IMR-90 (cell line): ENCODE measurements at places on chromosomes 2 and 18.

- DNase-seq, result no peak
Measured at GRCh38 chr18:79898952-79899608, 52.4 kb downstream of the SLC66A2 start.

DNA sequence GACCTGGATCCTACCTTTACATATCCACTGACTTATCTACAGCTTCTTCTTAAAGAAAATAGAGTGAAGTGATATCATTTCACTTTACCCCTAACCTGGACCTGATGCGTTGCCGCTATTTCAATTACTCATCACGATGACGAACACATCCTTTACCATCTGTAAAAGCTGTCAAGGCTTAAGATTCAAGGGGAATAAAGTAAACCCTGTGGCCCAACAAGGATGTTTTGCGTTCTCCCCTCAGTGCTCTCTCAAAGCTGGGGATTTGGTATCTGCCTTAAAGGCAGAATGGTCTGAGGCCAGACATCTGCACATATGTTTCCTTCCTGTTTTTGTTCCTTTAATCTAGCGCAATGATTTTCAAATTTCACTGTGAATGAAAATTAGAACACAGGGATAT lies 100.1 kb upstream of the KLF7 start:
- DNase-seq, result no peak

- no peak for DNase-seq
Measured at GRCh38 chr18:12098374-12098773, 4.7 kb downstream of the ANKRD62 start.

DNA sequence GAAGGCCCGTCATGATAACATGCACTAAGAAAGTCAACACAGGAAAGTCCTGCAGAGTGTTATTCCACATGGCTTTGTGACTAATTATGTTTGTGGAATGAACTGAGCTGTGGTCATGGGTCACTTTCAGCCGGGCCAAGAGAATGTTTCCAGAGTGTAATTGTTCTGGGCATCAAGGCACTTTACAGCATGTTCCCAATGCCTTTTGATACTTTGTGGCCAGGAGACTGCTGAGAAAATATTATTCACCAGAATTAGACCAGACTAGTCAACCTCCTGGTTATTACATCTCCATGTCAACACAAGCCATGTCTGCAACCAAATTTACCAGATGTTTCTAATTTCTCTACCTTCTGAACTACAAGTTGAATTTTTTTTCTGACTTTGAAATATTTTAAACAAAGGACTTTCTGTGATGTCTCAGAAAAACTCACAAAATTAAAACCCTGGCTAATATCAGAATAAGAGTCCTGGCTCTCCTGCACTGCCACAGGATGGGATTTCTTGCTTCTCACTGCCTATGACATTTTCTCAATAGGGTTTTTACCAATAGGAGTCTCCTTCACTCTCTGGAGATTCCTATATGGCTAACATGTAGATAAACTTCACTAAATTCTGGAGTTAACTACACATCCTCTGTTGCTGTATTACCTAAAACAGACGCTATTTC lies 90.6 kb upstream of the WDR75 start:
- DNase-seq, result peak; percentile 88

DNA sequence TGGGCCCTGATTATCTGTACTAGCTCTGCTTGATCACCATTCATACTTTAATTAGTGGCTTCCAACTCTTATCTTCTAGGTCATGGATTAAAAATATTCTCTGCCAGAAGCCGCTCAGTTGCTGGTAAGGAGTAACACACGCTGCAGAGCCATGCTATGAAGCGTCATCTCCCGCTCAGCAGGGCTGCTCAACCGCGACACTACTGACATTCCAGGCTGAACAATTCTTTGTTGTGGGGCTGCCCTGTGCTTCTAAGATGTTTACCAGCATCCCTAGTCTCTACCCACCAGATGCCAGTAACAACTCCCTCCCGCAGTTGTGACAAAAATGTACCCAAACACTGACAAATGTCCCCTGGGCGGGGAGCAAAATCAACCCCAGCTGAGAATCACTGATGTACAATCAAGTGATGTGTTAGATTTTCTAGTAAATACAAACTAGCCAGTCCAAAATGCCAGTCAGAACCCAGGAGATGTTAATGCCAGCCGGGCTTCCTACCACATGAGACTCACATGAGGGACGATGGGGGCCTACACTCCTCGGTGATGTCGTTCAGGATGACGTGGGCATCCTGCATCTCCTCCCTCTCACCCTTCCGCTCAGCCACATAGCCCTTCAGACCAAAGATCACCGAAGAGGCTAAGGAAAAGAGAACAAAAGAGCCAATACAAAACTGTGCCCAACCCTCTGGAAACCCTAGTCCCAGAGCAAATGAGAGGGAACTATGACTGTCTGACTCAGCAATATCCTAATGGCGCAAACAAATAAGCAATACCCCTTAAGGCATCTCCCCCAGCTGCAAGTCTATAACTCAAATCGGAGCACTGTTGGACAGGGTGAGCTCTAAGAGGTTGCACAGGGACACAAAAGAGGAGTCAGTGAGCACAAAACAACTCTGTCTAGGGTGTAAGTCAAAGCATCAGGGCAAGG lies 15.6 kb downstream of the ILKAP start:
- DNase-seq, result no peak

GRCh38 chr2:166351319-166351718 lies 24.4 kb downstream of the SCN9A start:
- DNase-seq, result peak; percentile 86

DNA sequence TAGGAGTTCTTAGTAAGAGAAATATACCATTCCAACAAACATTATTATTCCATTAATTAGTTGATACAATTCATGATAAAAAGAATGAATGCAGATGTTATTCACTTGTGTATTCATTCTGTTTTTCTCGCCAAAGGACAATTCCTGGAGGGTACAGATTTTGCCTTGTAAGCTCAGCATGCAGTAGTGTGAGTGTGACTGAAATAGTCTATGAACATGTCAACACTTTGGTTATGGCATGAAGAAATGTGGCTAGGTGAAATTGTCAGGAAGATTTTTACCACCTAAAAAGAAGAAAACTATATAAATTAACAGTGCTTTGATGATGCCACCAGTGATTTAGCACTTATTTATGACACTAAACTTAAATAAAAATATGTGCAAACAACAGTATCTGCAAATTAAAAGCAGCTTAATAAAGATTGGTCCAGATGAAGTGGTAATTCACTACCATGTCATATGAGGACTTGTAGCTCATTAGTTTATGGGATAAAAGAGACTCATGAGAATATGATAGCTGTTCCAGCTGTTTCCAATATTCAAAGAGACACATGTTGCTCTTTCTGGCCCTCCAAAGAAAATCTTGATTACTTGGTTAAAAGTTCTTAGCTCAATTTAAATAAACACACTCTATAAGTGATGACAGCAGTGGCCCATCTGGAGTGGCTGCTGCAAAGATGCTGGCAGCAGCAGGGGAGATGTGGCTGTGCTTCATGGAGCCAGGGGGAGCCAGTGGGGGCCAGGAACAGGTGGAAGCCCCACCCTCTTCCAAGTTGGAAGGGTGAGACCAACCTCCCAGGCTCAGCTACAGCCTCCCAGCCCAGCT lies 165.0 kb downstream of the CDH19 start:
- DNase-seq, result no peak

DNA sequence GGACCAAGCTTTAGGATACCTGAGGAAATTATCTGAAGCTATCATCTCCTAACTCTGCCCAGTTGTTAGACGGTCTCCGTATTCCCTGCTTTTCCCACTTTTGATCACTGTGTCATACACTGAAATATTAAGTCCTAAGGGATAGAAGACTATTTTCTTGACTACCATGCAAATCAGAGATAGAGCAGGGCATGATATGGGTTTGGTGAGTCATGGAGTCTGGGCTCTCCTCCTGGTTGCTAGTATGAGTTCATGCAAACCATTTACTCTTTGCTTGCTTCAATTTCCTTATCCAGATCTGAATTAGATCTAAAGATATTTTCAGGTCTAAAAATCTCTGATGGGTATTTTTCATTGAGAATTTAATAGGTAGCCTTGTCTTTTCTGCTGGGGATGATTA lies 55.0 kb downstream of the EHBP1 start:
- peak; percentile 78 for DNase-seq
